A549 (cell line): ENCODE measurements at places on chromosomes 7 and 10.
A peak's percentile ranks its signal among the peaks of the same experiment; 100 is the strongest.

DNA sequence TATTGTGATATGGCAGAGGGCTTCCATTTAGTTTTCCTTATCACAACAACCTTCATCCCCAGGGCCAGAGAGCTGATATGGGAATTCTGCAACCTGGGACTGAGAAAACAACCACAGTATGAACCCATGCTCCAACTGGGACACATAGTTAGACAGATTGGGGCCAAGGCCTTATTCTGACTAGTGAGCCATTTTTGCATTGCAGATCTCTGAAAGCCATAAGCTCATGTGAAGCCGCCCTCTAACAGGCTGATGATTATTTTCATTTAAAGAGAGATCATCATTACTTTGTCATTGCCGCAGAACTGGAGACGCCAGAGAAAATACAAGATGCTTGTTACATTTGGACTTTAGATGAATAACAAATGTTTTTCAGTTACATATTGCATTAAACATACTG is 791.7 kb upstream of the POM121L12 start:
- DNase-seq: no peak

- peak; percentile 8 for DNase-seq
These were observed 1324.5 kb downstream of the XPNPEP1 start for GRCh38 chr10:108598831-108599230.

- DNase-seq: no peak
These were observed 358.8 kb downstream of the LRRTM3 start for GRCh38 chr10:67284589-67284988.

GRCh38 chr10:75547391-75548298 is 116.2 kb downstream of the LRMDA start:
- no peak for DNase-seq

DNA sequence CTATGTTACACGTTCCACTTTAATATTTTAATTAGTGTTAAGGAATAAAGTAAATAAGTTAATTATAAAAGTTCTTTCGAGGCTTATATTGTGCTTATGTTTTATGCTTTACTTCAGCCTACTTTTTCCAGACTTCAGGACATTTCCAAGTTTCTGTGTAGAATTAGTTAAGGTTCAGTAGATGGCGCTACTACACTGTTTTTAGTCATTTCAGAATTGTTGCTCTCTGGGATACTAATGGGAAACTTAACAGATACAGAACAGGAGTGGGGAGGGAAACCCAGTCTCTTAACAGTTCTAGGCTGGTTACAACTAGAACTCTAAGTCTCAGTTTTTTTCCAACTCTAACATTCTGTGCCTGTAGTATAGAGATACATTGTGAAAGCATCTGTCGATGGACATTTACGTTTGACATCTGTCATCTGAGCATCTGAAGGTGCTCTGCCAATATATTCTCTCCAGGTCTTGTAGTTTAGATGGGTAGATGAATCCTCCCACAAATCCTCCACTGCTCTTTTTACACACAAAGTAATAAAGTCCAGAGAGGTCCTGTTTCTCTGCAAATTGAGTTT is 56.8 kb upstream of the FAM171A1 start:
- peak; percentile 58 for DNase-seq

DNA sequence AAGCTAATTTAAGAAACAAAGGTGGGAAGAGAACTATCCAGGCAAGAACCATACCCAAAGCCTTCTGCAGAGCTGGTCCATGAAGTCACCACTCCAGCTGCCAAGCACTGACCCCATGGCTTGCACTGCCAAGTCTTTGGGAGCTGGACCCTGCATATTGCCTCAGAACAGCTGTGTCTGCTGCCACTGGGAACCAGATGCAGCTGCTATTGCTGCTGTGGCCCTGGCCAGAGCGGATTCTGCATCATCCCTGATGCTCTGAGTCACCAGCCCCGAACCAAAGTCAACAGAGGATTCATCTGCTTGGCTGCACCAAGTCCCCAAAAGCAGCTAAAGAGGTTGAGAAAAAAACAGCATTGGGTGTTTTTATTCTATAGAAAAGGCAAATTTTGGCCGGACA is 39.2 kb upstream of the GSAP start:
- peak; percentile 68 for DNase-seq
